ENCODE measurements at places on chromosomes 11 and 22.

DNA sequence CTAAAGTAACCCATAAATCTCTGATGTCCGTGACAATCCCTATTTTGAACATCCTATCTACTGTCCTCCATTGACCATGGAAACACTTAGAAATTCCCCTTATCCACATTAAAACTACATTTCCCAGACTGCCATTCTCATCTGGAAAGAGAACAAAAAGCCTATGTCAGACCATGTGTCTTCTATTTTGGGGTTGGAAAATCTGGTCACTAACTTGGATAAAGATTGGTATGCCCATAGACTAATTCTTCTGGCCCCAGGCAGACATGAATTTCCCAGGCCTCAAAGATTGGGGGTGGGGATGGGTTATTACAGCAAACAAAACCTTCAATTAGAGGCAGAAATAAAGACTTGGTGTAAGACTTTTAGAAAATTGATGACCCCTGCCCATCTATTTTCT is 30.9 kb upstream of the CREB3L1 start:
- DNase-seq = no peak

GRCh38 chr11:57426439-57426928 is 437 bp downstream of the SLC43A3 start:
- peak; percentile 57 for DNase-seq

DNA sequence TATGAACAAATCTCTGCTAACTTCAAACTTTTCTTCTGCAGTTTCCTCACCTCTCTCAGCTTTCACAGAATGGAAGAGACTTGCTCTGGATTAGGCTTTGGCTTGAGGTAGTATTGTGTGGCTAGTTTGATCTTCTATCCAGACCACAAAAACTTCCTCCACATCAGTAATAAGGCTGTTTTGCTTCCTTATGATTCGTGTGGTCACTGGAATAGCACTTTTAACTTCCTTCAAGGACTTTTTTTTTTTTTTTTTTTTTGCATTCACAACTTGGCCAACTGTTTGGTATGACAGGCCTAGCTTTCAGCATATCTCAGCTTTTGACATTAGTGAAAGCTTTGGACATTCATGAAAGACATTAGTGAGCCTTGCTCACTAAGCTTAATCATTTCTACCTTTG is 47.5 kb upstream of the LRRC55 start:
- DNase-seq = no peak

DNA sequence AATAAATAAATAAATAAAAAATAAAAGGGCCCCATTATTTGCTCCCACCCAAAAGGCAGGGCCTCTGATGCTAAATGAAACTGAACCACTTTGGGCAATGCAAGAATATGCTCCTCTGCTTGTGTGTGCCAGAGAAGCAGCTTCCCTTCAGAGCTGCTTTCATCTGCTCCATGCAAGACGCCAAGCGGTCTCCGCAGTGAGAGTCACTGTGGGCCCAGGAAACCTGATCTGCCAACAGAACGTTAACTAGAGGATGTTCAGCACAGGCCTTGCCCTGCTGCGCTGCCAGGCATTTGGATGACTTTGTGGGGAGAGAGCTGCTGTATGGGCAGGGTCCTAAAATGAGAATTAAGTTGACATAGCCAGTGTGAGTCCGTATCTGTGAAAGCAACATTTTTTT is 43.7 kb upstream of the APOA1 start:
- DNase-seq = no peak

DNA sequence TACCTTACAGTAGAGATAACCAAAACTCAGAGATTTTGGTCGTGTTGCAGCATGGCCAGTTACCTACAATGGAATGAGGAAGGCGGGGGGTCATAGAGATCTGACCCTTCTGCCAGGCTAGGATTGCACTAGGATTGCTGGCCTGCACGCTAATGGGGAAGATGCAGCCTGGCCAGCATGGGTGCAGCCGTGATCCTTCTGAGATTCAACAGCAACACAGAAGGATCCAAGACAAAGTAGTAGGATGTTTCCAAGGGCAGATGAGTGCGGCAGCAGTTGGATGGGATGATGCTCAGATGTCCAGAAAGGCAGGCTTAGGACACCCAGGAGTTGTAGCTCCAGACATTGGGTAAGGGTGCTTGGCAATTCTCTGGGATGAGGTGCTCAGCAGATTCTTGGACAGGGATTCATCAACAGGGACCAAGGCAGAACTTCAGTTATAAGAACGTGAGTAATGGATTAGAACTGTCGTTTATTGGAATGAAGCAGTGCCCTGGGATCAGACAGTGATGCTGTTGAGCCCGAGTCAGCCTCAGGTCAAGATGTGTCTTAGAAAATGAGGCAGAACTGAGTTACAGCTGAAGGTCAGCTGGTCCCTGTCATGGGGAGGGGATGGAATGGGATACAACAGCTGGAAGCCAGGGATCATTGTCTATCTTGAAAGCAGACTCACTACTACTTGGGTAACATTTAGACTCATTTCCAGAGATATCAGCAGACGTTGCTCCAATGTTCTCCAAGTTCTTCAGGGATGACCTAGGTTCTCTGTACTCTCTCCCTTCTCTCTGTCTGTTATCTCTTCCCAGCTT is 71.0 kb downstream of the PARVA start:
- no peak for DNase-seq

DNA sequence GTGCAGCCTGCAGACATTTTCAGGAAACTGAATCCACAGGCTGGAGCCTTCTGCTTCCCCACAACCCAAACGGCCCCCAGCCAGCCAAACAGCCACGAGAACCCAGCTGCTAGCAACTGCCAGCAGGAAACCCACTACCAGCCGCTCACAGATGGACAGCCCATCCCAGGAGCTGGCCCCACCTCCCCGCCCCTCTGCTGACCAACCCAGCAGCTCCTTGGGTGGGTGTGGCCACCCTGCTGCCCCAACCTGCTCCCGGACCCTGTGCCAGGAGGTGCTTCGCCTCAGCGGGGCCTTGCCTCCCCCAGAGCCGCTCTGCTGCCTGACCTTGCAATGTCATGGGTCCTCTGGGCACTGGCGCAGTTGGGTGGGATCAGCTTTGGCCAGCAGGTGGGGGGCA is 8.2 kb upstream of the CCDC188 start:
- peak; percentile 46 for DNase-seq

GRCh38 chr11:69375316-69376154 is 81.6 kb downstream of the MYEOV start:
- no peak for DNase-seq

DNA sequence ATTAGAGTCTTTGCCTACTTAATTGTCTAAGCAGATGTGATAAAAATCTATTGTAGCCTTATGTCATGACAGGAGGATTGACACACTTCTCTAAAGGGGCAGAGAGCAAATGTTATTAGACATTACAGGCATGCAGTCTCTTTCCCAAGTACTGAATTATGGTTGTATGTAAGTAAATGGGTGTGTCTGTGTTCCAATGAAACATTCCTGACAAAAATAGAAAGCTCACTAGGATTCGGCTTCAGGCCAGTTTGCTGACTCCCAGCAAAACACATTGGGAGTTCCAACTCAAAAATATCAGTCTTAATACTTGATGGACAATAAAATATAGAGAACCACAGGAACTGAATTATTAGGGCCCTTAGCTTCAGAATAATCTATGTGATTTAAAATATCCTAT is 1480.4 kb downstream of the FAM181B start:
- DNase-seq = no peak

DNA sequence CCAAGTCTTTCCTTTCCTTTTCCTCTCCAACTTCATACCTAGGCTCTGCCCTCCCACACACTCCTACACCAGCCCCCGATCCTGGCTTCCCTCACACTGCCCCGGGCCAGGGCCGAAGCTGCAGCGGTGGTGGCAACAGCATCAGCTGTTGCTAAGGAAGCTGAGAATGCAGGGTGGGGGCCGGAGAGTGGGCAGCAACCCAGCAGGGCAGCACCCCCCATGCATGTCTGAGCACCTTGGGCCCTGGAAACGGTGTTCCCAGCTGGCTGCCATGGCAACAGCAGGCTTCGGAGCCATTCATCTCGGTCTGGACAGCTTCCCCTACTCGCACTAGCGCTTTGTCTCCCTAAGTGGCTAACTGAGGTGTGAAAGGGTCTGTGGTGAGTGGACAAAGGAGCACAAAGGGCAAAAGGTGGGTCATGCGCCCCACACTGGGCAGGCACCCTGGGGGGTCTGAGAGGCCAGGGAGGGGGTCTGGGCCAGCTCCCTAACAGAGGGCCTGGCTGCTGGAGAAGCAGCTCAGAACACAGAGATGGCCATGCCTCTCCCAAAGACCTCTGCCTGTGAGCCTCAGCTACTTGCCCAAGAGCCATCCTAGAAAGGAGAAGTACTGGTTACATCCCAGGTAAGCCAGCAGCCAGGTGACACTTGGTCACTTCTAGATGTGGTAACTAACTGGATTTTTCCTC is 42.1 kb upstream of the JAM3 start:
- DNase-seq = no peak

GRCh38 chr11:61413496-61413895 is 16.3 kb downstream of the CPSF7 start:
- no peak for DNase-seq

DNA sequence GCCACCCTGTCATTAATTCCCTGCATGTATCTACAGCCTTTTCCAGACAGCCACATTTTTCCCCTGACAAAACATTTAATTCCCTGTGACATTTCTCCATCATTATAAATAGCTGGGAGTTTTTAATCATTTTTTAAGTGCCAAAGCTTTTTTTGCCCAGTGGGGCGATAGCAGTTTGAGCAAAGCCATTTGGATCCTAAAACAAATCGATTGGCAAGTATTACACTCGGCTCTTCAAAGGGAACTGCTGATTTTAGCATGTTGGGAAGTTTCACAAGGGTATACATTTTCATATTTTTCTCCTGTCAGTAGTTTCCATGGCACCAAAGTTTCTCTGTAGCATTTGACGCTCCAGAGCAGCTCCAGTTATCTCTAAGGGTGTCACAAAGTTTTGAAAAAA is 210.8 kb downstream of the HIPK3 start:
- no peak for DNase-seq

DNA sequence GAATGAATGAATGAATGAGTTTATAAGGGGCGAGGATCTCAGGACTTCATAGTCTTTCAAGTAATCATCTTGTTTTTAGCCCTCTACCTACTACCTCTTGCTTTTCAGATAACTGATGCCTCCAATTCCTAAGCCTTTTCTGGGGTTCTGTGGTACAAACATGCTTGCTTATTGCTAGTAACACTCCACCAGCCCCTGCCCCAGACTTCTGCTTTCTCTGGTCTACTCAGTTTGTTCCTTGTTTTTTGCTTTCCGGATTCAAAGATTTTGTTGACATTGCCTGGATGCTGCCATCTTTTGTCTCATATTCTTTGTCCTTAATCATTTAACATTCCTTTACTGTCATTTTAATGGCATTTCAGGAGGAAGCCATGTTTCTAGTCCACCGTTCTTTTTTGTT is 8.9 kb upstream of the TMEM9B start:
- DNase-seq = no peak

- DNase-seq = no peak
Measured at GRCh38 chr11:116366980-116367645, 405.7 kb downstream of the BUD13 start.

- DNase-seq = no peak
Measured at GRCh38 chr11:93917673-93918072, 67.3 kb upstream of the VSTM5 start.

DNA sequence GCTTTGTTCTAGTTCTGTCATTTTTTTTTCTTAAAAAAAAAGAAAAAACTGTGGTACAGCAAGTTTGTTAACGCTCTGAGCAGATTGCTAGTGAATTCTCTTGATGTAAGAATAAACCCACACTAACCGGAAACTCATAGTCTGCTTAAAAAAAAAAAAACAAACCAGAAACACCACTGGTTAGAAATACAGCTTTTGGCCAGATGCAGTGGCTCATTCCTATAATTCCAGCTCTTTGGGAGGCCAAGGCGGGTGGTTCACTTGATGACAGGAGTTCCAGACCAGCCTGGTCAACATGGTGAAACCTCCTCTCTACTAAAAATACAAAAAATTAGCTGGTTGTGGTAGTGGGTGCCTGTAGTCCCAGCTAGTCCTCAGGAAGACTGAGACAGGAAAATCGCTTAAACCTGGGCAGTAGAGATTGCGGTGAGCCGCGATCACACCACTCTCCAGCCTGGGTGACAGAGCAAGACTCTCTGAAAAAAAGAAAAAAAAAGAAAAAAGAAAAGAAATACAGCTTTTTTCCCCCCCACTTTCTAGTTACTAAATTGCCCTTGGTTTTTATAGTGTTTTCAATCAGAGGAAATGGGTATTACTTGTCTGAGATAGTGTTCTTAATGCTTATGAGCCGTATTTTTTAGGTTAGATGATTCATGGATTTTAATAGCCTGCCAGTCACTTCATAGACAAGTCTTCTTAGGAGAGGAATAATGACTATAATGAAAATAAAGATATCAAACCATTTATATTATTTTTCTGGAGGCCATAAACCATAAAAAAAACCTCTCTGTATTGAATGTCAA is 222.8 kb downstream of the DDX10 start:
- DNase-seq = no peak

GRCh38 chr11:115637599-115638241 is 133.5 kb upstream of the CADM1 start:
- no peak for DNase-seq

GRCh38 chr11:94741022-94741679 is 27.0 kb upstream of the AMOTL1 start:
- DNase-seq = peak; percentile 70

- DNase-seq = no peak
Measured at GRCh38 chr11:69076129-69076791, 27.5 kb downstream of the TPCN2 start.

DNA sequence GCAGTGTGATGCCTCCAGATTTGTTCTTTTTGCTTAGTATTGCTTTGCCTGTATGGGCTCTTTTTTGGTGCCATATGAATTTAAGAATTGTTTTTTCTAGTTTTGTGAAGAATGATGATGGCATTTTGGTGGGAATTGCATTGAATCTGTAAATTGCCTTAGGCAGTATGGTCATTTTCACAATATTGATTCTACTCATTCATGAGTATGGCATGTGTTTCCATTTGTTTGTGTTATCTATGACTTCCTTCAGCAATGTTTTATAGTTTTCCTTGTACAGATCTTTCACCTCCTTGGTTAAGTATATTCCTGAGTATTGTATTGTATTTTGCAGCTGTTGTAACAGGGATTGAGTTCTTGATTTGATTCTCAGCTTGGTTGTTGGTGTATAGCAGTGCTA is 18.3 kb upstream of the ZBED5 start:
- DNase-seq = no peak

GRCh38 chr11:65894034-65894591 is 3.6 kb downstream of the CCDC85B start:
- no peak for DNase-seq

DNA sequence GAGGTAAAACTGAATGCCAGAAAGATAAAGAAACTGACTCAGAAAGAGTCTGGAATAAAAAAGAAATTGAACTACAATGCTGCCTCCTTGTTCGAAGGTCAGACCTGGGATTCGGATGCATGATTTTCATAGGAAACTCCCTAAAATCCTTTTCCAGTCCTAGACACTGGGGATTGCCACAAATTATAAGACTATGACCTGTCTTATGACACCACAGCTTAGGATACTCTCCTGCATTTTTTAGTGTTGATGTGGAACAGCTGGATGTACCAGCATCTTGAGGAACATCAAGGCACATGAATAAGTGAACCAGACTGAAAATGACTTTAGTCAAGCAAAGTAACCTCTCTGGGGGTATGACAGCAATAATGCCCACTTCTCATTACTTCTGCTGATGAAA is 9.0 kb downstream of the KIRREL3 start:
- no peak for DNase-seq

GRCh38 chr11:86593833-86594232 is 78.6 kb downstream of the ME3 start:
- DNase-seq = no peak

GRCh38 chr11:104830080-104830479 is 68.2 kb downstream of the CASP12 start:
- no peak for DNase-seq

- DNase-seq = peak; percentile 85
Measured at GRCh38 chr11:61963282-61964057, 4.0 kb downstream of the FTH1 start.
